ENCODE measurements at places on chromosomes 16 and 17. TPM values are rescaled to one million over a fixed set of nuclear protein-coding genes. Genes with fewer than 3 reads are reported as not detected.

GRCh38 chr17:43914451-43914850, 7.1 kb upstream of the MPP2 start:
- DNase-seq, result no peak

DNA sequence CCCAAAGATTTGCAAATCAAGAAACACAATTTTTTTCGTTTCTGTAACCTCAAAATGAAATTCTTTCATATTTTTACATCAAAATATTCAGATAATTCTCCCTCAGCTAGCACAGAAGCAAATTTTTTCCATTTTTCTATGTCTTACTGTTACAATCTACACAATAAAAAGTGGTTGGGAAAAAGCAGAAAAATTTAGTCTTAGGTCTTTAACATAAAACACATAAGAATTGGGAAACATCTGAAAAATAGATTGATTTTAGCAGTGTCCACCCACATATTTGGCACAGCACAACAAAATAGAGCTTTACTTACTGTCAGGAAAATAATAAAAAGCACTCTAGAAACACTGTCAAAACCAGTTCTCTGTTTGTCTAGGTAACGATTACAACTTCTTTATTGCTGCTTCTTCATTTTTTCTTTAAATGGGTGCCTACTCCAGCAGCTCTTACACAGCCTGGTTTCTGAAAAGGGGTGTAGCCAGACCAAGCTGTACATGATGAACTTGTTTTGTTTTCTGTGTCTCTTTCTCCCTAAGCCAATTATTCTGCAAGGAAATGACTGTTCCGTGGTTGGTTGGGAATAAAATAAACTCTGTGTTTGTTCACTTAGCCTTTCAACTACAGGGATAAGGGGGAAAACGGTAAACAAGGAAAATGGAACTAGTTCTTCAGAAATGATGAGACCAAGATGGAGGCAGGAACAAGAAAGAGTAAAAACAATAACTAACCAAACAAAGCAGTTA, at the start of gene ABCA6:
Gene ABCA6, minus strand, starts transcription at position 465 of the 744 bp plus-strand sequence. CDS start 1,192 bp downstream, outside the sequence.
- no peak for DNase-seq

GRCh38 chr17:31608659-31609254, 217.3 kb downstream of the RAB11FIP4 start:
- DNase-seq, result no peak

GRCh38 chr17:51397361-51398127, 137.2 kb downstream of the UTP18 start:
- DNase-seq, result no peak

DNA sequence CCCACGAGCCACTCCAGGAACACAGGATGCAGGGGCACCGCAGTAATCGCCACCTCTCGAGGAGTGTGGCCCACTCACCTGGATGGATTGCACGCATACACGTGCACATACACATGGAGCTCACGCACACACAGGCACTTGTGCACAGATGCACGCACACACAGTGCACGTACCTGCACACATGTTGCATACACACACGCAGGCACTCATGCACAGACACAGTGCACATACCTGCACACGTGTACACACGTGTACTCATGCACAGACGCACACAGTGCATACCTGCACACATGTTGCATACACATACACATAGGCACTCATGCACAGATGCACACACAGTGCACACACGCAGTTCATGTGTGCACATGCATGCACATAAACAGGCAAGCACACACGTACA, 11.6 kb upstream of the WDR45B start:
- DNase-seq, result no peak

The SNTB2 gene
- 22.9 TPM for total RNA-seq

The CACNA1H gene
- total RNA-seq, result 9.5 TPM

Measured in neural progenitor cell (in vitro differentiated cells).